ENCODE measurements at places on chromosomes 2 and 18. TPM values are rescaled to one million over a fixed set of nuclear protein-coding genes. Genes with fewer than 3 reads are reported as not detected.

PJVK gene
- total RNA-seq = 3.0 TPM

- DNase-seq = no peak
Observed at GRCh38 chr18:73948497-73948896, 199.1 kb downstream of the FBXO15 start.

- peak; percentile 47 for DNase-seq
Observed at GRCh38 chr18:48222118-48222517, 187.1 kb downstream of the ZBTB7C start.

NETO1 gene
- not detected for total RNA-seq

AOX1 gene
- total RNA-seq = 0.38 TPM

TMEM178A gene
- 0.48 TPM for total RNA-seq

GRCh38 chr2:68426848-68427579 is 40.1 kb downstream of the FBXO48 start:
- no peak for DNase-seq

DNA sequence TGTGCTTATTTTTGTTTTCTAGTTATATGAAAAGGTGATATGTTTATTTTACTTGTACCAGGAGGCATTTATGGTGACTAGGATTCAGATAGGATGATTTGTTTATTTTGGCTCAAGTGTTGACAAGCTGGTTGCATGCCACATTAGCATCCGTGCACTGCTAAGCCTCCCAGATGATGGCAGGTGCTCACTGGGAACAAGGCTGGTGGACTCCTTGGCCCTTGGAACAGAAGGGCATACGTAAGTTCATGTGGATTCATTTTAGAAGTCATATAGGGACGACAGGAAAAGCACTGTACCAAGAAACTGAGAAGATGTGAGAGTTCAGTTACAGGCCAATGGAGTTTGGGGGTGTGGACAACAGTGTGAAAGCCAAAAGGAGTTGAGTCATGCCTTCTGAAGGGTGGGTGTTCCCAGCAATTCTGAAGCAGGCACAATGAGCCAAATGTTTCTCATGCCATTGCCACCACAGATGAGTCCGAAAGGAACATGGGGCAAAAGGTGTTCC is 166.2 kb downstream of the PHLPP1 start:
- peak; percentile 24 for DNase-seq

AQP12A gene
- total RNA-seq = not detected

C2orf80 gene
- total RNA-seq = not detected

DNA sequence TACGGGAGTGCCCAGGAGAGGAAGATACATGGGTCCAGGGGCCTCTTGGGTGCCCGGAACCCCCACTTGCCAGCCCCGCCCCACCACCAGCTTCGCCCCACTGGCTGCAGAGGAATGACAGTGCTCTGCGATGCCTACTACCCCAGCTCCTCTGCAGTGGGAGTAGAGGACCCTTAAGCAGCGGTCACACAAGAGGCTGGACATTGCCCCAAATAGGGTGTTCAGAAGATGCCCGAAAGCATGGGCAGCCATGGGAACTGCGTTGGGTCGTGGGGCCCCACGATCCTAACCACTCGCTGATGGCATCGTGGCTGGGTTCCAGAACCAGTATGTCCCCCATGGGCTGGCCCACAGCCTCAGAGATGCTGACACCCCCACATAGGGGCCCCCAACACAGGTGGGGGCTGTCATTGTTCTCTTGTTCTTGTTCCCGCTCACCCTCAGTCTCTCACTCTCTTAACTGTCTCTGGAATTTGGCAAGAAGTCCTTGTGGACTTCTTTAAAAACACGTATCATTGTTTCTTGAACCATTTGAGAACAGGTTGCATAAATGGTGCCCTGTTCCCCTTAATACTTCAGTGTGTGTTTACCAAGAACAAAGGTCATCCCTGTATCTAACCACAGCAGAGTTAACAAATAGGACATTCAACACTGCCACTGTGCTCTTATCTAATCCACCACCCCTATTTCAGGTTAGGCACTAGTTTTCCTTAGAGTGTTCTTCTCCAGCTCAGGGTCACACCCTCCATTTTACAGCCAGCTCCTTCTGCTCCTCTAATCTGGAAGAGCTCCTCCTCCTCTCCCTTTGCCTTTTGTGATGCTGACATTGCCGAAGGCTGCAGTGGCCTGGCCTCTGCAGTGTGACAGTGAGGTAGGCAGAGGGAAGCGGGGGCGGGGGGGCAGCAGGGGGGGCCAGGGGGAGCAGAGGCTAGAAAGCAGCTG is 76.3 kb downstream of the STPG4 start:
- DNase-seq = no peak

ITGB6 gene
- not detected for total RNA-seq

ZAP70 gene
- 160 TPM for total RNA-seq

GRCh38 chr2:118095610-118096009 is 7.3 kb downstream of the INSIG2 start:
- DNase-seq = no peak

DNA sequence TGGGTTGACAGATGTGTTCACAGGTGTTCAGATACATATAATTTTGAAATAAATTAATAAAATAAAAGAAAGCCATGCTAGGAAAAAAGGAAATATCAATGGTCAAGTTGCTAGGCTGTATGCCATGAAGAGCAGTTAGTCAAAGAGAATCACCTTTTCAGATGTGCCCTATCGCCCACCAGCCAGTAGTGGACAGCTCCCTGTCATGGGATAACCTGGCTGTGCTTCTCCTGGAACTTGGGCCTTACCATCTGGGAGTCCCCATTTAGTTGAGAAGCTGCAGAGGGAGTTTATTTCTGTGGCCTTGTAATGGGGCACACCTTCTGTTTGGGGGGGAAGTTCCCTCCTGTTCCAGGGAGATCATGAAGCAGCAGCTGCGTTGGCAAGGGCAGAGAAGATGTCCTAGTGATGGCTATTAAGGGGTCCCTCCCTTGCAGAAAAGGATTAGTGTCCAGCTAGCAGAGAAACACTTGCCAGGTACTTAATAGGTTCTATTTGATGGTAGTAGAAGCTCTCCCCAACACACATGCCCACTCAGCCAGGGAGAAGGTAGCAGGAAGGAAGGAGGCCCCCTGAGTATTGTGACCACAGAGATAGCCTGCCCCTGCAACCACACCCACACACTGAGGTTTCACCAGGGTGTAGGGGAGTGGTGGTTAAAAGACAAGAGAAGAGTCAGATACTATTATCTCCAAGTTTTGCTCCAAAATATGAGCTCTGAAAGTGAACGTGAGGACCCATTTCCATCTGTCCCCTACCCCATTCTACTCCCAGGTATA is 117.7 kb downstream of the B3GNT2 start:
- peak; percentile 37 for DNase-seq

GRCh38 chr2:205297846-205298245 is 384.5 kb upstream of the NRP2 start:
- DNase-seq = no peak

NPHP1 gene
- total RNA-seq = 1.9 TPM

- no peak for DNase-seq
Observed at GRCh38 chr2:49585921-49586320, 431.6 kb upstream of the FSHR start.

UGT1A4 gene
- not detected for total RNA-seq

DNA sequence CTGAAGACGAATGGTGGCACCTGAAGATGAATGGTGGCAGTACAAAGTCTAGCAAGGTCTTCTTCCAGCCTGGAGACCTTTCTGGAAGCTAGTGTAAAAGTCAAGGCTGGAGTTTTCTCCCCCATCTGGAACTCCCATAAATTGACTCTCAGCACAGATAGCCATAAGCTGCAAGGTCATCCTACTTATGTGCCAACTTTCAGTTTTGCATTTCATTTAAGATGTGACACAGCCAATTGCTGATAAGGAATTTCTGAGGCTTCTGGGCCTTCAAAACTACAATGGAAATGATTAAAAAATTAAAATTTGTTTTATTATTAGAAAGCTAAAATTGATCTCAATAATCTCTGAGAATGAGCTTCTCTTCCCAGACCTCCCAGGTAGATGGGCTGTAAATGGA is 10.2 kb downstream of the XDH start:
- DNase-seq = no peak

- no peak for DNase-seq
Observed at GRCh38 chr2:220646424-220646823, 925.7 kb downstream of the EPHA4 start.
